Stromal cell of bone marrow (primary cell): ENCODE measurements at places on chromosomes 4 and X.

DNA sequence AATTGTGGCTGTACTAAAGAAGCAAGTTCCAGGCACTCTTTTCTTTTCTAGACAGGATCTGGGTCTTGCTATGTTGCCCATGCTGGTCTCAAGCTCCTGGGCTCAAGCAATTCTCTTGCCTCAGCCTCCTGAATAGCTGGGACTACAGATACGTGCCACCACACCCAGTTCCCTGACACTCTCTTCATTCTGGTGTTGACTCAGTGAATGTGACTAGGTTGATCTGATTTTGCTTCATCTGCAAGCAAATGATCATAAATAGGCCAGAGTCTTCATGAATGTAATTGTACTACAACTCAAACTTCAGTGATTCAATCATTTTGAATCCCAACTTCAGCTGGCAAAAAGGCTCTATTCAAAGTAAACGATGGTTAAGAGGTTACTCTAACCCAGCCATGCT lies 78.5 kb downstream of the APBB2 start:
- no peak for DNase-seq

- peak; percentile 17 for DNase-seq
Observed at GRCh38 chr4:3436798-3437581, 4.8 kb upstream of the HGFAC start.

DNA sequence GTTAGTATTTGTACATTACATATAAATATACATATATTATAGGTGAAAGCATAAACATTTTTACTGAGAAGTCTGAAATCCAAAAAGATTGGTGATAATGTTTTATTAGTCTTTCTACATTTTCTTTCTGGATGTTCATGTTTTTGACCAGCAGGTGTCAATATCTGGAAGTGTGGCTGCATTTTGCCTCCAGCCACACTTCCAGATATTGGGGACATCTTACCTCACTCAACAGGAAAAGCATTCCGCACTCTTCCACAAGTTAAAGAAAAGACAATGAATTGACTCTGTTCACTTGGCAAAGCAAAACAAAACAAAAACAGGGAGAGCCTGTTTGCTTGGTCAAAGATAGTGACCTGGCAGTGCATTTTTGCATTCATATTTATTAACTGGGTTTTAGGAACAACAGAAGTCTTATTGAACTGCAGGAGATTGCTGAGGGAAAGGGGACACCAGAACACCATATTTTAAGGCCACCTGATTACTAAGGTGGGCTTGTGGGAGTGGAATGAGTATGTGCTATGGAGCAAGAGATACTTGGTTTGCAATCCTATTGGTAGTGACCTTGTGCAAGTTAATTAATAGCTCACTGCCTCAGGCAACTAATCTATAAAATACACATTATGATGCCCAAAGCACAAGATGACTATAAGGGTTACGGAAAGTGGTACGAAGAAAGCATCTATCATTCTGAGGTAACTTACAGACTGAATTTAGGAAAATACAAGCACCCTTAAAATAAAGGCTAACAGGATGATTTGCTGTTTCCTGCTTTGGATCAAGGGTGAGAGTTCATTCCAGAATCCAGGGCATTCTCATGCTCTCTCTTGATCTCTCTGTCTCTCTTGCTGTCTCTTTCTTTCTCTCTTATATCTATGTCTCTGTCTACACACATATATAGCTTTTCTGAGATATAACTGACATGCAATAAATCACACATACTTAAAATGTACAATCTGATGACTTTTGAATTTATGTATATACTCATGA lies 389.9 kb upstream of the EMCN start:
- DNase-seq, result no peak

DNA sequence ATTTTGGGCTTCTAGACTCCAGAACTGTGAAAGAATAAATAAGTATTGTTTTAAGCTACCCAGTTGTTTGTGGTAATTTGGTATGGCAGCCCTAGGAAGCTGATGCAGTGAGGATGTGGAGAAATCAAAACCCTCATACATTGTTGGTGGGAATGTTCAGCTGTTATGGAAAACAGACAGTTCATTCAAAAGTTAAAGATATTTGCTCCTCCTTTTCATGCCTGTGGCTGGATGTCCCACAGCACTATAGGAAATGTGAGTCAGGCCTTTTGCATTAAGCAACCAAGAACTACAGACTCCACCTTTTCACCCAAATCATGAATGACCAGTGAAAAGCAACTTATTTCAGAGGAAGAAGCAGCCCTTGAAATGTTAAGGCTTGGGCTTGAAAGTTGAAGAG lies 6.7 kb downstream of the BBS12 start:
- peak; percentile 75 for DNase-seq

- DNase-seq, result no peak
Observed at GRCh38 chr4:79982601-79983322, 90.3 kb downstream of the ANTXR2 start.

- peak; percentile 61 for DNase-seq
Observed at GRCh38 chrX:74293343-74293946, 10.5 kb upstream of the ZCCHC13 start.

- DNase-seq, result no peak
Observed at GRCh38 chrX:51893931-51894696, 691 bp downstream of the MAGED1 start.

GRCh38 chr4:40552536-40552935 lies 77.1 kb downstream of the RBM47 start:
- DNase-seq, result no peak

DNA sequence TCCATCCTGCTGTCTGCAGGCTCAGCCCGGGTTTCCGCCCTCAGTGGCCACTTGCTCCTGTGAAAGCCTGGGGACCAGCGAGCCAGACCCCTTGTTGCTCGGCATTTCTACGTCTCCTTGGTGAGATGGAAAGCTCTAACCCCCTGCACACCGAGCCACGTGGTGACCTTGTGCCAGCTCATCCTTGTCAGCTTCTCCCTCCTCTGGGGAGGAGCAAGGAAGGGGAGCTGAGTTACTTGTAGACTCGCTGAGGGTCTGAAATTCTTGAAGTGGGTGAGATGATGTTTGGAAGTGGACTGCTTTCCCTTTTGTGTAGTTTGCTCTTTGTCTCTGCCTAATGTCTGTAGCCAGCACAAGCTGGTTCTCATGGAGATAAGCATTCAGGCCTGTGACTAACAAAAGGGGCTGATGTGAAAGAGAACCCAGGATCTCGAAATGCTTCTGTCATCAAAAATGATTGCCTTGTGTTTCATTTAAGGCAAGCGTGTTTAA lies 29.3 kb downstream of the RGS12 start:
- no peak for DNase-seq

- DNase-seq, result no peak
Observed at GRCh38 chrX:139736151-139736550, 28.2 kb upstream of the MCF2 start.

DNA sequence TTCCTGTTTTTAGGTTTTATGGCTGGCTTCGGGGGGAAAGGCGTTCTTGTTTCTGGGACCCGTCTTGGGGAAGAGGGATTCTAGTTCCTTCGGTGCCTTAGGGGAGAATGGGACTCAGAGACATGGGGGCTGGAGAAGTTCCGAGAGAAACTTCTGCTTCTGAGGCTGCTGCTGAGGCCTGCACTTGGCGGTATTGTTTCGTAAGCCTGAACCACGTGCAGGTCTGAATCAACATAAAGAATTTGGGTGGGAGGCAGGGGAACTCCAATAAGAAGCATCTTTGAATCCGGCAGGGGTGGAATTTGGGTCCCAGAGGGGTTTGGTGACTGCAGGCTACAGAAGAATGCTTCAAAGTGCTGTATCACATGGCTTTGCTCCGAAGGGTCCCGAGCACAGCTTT lies 15.1 kb downstream of the XG start:
- DNase-seq, result no peak

GRCh38 chr4:110643096-110643495 lies 20.2 kb upstream of the PITX2 start:
- no peak for DNase-seq

DNA sequence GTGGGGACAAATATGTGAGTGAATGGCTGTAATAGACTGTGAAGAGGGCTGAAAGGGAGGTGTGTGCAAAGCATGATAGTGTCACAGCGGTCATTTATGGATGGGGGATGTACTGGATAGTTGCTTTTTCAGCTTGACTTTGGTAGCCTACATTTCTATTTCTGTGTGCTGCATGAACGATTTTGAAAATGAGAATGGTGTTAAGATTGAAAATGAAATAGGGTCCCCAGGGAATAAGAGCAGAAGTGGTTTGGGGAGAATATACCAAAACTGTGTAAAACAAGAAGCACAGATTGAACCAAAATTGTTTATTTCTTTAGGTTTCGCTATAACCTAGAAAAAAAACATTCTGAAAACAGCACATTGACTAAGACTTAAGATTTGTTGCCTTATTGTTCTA lies 58.8 kb upstream of the CLNK start:
- DNase-seq, result no peak

DNA sequence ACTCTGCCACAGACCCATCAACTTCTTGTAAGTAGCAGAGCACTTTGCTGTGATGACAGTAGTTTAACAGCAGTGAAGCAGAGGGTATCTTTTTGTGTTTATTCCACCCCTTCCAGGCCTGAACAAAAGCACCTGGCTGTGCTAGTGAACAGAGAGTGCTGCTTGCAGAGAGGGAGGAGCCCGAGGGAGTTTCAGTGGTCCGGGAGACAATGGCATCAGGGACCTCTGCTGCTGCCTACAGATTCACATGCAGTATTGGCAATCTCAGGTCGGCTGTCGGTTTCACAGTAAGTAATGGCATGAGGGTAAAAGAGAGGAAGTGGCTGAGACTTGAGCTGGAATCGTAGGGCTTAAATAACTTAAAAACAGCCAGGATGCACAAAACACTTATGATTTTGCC lies 755.8 kb downstream of the RPA4 start:
- DNase-seq, result no peak

DNA sequence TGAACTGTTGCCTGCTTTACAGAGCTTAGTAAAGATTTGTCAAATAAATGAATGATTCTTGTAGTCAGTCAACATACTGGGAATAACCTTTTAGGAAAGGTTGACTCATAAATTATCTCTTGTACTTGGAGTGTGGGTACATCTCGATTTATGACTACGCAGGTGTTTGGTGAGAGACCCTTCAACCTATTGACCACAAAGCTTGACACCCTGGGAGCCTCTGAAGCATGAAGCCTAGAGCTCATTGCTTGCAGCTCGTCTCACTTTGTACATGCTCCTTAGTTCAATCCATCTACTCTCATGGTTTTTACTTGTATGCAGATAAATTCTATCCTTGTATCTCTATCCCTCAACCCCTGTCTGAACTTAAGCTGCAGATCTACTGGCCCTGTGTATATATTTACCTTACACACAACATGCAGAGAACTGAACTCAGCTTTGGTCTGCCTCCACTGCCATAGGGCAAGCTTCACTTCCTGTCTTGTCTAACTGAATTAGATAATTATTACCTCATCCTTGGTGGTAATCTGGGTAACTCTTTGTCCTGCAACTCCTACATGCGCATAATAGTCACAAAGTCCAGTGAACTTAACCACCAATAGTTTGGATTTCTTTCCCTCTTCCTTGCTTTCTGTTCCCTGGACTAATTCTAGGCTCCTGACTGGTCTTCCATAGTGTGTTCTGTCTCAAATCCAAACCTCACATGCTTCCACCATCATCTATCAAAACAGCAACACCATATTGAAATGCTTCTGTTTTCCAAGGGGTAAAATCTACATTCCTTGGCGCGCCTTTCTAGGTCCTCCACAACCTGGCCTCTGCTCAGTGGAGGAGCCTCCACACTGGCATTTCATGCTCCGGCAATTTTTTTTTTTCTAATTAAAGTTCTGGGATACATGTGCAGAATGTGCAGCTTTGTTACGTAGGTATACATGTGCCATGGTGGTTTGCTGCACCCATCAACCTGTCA lies 32.2 kb upstream of the FAT1 start:
- no peak for DNase-seq

DNA sequence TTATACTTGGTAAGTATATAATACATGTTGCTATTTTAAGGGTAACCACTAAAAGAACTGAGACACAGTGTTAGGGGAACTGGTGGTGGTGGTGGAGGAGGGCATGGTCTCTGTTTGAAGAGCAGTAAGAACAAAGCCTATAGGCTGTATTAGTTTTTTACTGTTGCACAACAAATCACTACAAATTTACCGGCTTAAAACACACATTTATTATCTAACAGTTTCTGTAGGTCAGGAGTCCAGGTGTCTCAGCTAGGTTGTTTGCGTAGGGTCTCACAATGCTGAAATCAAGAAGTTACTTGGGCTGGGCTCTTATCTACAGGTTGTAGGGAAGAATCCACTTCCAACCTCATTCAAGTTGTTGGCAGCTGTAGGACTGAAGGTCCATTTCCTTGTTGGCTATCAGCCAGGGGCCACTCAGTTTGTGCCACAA lies 52.6 kb downstream of the CASK start:
- DNase-seq, result no peak

DNA sequence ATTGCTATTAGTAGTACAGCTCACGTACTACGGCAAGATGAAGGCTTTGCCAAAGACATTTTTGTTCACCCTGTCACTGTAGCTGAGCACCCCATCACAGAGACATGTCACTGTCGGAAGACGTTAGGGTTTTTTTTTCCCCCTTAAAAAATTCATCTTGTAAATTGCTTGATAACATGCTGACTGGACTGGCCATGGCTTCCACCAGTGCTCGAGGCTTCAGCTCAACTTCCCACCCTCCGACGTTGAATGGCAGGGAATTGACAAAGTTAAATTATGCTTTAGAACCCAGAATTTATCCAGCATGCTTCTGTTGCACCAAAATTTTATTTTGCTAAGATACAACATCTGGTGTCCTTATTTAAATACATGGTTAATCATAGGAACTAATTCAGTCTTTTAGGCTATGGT lies 707 bp upstream of the OTUD4 start:
- DNase-seq, result no peak

DNA sequence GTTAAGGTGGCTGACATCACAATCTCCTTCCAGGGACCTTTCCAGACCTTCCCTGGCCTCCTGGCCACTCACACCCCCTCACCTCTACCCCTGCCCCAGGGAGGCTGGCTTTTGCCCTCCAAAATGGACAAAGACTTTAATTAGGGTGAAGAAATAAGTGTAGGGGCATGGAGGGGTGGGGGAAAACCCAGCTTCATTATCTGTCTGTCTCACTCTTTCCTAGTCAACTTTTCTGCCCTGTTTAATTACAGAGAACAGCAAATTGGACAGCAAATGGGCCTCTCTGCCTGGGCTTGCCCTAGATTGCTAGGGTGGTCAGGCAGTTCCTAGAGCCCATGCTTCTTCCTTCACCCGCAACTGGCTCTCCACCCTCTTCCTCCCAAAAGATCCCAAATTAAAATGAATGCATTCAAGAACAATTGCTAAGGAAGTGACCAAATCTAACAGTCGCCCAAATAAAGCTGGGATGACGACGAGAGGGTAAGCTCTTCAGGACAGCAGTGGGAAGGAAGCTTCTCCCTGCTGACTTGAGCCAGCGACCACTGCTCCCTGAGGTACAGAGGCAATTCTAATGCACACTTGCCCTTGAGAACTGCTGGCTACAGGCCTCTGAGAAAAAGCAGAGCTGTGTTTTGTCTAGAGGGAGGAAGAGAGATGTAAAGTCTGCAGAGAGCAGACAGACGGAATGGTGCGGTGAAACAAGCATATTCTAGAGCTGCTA lies 12.4 kb downstream of the RAI2 start:
- no peak for DNase-seq

DNA sequence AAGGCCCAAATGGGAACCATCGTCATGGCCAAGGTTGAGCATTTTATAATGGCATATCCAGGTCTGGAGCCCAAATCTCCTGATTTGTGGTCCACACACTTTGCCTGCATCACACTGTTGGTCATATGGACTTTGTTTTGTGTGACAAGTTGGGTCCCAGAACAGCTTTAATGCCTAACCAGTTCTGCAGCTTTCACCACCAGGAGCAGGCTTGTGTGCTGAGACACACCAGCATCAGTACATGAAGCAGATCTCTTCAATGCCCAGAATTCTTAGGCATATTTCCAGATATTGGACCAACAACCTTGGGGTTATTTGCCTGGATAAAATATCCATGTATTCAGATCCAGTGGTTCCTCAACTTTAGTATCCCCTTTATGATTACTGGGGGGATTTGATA lies 371.3 kb downstream of the FBXW7 start:
- no peak for DNase-seq
